DMS79 treated with DMSO at 0.1 percent for 48 hours (cell line): ENCODE measurements at places on chromosomes 7 and 10.

- DNase-seq = no peak
Observed at GRCh38 chr10:15718694-15719048, 1.1 kb downstream of the ITGA8 start.

- peak; percentile 66 for DNase-seq
Observed at GRCh38 chr7:86953653-86954336, 105.7 kb downstream of the ELAPOR2 start.

DNA sequence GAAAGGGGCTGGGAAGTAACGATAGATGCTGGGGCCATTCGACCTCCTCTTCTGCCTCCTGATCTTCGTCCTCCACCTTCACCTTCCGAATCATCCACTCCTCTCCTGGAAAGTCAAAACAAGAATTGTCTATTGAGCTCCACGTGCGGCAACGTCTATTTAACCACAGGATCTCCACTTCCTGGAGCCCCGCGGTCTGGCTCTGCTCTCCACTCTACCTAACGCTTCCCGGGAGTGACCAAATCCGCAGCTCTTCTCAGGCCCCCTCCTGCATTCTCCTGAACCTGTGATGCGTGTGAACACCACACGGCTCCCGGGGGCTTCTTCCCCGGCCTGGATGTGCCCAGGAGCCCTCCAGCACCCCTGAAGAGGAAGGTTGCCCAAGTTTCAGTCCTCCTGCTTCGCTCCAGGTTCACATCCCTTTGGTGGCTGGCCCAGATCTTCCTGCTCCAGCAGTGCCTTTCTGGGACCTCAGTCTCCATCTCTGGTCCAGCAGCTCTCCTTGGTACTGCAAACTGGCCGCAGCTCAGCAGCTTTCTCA lies 7.2 kb downstream of the ZNF467 start:
- no peak for DNase-seq

GRCh38 chr7:23369695-23370404 lies 70.7 kb downstream of the MALSU1 start:
- DNase-seq = no peak

DNA sequence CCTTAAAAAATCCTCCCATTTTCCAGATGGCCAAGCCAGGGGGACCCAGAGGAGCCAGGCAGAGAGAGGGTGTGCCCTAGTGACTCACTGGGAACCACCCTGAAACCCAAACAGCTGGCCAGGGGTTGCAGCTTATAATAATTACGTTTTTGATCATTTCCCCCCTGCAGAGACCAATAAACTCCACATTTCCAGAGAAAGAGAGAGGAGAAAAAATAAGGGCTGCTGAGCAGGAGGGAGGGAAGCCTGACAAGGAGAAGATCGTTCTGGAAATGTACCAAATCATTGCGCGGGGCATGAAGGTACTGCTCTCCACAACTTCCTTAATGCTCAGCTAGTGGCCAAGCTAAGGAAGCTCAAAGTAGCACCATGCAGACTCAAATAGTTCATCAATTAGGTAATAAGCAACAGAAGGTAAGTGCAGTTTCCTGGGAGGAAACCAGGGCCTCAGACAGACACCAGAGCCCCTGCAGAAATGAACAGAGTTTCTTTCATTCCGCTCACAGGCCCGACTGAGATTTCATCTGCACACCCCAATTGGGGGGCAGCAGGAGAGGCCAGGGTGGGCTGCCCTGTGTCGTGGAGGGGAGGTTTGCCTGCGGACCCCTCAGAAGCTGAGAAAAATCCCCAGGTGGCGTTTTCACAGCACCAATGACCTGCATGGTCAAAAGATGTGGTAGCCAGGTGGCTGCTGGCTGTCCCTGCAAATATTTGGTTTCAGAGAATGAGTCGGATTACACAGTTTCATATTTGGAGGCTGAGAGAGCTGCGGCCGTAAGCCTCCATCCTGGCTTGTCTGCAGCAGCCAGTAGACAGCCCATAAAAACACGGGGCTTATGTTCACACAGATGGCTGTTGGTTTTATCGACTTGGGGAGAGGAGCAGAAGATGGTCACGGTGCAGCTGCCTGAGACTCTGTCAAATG lies 153.2 kb upstream of the LYZL2 start:
- no peak for DNase-seq

DNA sequence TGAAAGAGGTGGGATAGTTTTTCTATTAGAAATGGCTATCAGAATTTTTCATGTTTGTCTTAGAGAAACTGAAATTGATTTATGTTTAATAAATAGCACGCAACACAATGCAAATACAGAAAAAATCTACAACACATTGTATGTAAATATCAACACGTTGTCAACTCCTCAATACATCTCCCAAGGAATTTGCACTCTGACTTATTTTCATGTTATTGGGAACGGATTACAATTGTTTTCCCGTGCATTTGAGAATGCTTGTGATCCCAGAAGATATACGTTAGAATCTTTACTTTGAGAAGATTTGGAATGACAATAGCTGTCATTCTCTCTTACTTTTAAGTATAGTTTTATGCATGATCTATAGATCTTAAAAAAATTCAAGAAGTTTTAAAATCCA lies 313.8 kb upstream of the AKR1E2 start:
- DNase-seq = no peak

DNA sequence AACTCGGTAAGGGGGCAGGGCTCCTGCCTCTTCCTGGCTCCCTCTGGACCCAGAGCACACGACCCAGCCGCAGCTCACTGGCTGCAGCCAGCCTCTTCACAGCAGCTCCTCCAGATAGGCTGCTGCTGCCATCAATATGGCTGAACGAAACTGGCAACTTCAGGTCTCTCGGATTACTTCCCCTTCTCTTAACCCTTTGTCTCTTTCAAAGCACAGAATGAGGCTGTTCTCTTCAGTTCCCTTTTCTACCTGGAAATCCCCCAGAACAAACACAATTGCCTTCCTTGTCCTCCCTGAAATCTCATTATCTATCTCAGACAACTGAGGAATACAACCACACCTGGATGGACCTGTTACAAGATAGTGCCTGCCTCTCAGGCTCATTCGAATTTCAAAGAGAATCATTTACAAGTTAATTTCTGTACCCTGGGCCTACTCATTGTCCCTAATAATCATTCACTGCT lies 193.4 kb upstream of the MBL2 start:
- no peak for DNase-seq

GRCh38 chr10:23693501-23693901 lies 254.6 kb downstream of the OTUD1 start:
- DNase-seq = no peak

- no peak for DNase-seq
Observed at GRCh38 chr10:22722626-22723169, 8.3 kb upstream of the PIP4K2A start.

GRCh38 chr7:125561006-125561405 lies 631.4 kb upstream of the POT1 start:
- DNase-seq = no peak

DNA sequence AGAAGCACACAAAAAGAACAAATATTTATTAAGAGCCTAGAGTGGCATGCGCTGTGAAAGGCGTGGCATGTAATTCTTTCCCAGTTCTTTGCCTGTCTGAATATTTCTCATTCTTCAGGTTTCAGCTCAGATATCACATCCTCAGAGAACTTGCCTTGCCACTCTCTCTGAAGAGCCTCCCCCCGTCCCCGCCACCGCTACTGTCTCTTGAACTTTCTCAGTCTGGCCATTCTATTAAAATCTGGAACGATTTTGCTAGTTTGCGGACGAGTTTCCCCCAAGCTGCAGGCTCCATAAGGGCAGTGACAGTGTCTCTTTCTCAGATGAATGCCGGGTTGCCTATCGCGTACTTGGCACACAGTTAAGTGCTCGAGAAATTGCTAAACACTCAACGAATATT lies 787 bp upstream of the PLEKHA1 start:
- DNase-seq = no peak

- DNase-seq = no peak
Observed at GRCh38 chr7:93830141-93830925, 60.2 kb downstream of the TFPI2 start.

GRCh38 chr7:7883394-7883793 lies 85.2 kb upstream of the GLCCI1 start:
- no peak for DNase-seq

DNA sequence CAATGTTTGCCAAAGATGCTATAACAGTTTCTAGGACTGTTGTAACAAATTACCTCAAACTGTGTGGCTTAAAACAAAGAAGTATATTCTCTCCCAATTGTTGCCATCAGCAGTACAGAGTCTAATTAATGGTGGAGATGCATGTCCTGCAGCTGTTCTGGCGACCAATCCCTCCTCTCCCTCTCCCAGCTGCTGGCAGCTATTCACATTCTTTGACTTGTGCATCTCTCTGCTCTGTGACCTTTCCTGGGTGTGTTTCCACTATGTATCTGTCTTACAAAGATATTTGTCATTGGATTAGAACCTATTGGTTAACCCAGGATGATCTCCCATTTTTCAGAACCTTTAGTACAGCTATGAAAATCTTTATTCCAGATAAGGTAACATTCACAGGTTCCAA lies 561.7 kb upstream of the POM121L12 start:
- DNase-seq = no peak

- no peak for DNase-seq
Observed at GRCh38 chr7:135169141-135169963, 1.2 kb downstream of the CYREN start.

DNA sequence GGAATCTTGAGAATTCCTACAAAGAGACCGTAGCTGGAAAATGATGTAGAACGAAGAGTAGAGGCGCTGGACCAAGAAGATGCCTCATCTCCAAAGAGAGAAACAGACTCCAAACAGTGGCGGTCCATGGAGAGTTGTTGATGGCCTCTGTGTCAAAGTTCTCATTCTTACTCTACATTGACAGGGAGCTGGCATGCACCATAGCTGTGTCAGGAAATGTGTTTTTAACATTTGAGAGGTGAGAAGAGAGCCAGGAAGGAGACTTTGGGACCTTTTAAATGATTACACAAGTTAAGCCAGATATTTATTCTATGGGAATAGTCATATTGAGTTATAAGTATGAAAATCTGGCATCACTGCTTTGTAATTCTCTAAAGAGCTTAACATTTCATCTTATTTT lies 61.5 kb upstream of the FERD3L start:
- no peak for DNase-seq

GRCh38 chr10:124003070-124003419 lies 90.4 kb downstream of the CHST15 start:
- no peak for DNase-seq

GRCh38 chr10:73894245-73894971 lies 16.5 kb upstream of the PLAU start:
- no peak for DNase-seq

- DNase-seq = no peak
Observed at GRCh38 chr10:124045801-124046355, 47.5 kb downstream of the CHST15 start.

DNA sequence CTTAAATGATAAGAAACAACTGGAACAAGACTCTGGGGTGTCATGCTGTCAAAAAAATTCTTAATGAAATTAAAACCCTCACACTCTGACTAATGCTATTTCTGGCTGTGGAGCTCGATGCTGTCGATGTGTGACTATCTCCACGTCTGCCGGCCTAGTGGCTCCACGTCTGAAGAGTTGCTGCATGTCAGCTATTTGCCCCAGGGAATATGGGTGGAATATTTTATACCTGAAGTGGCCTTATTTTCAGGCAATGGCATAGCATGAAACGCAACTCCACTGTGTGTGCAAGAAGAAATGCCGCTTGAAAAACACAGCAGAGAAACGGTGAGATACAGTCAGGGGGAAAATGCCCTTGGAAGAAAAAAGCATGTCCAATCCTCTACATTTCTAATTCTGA lies 50.9 kb upstream of the MGMT start:
- DNase-seq = no peak

- no peak for DNase-seq
Observed at GRCh38 chr10:32210306-32211045, 136.5 kb downstream of the EPC1 start.

GRCh38 chr7:98802781-98803110 lies 67.1 kb downstream of the TMEM130 start:
- no peak for DNase-seq

DNA sequence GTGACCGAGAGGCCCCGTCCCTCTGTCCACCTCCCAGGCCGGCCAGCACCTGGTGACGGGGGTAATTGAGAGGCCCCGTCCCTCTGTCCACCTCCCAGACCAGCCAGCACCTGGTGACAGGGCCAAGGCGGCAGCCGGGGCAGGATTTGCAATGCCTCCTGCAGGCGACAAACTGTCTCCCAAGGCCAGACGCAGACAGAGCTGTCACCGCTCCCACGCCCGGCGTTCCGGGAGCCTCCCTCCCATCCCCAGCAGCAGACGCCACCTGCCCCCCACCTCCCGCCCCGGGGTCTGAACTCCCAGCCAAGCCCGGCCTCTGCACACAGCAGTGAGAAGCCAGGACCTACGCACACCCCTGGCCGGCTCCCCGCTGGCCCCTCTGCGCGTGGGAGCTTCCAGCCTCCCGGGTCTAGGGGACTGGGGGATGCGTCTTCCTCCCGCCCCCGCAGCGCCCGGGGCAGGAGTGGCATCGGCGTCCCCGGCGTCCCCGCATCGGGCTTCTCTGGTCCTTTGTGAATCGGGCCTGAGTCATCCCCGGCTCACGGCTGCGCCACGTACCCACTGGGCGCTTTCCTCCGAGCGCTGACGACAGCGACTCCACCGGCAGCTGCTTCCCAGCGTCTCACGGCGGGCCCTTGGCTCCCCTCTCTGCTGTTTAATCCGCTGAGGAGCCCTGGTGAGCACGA lies 95.1 kb upstream of the DIP2C start:
- DNase-seq = peak; percentile 5

DNA sequence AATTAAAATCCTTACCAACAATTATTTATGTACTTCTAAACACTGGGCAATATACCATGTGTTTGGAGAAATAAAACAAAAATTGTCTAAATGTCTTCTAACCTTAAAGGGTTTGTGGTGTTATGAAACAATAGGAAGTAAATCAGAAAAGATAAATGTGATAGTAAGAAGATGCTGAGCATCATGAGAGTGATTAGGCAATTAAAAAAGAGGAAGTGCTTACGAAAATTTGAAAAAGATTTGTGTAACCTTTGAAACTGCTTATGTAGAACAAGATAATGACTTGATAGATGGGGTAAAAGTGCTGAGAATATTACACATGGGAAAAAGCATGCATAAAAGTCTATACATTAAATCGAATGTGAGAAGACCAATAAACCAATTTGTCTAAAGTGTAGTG lies 573.4 kb upstream of the CNTNAP2 start:
- DNase-seq = no peak

DNA sequence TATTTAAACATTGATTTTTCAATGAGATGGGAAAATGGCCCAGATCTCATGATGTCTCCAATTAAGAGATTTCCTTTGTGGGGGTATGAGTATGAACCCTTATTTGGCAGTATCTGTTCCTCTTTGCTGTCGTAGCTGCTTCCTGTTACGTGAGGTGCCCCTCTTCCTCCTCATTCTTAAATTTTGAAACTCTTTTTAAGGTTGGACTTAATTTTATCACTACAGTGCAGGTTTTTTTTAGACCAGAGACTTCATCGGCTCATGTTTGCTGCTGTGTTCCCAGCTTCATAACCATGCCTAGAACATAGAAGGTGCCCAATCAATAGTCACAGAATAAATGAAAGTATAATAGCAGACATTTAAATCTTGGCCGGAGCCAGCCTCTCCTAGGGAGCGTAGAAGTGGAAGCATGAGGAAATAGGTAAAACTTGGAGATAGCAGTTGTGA lies 2.4 kb downstream of the MIOS start:
- DNase-seq = no peak

GRCh38 chr10:59892697-59893096 lies 13.7 kb downstream of the CCDC6 start:
- no peak for DNase-seq

GRCh38 chr7:31761646-31762045 lies 74.6 kb downstream of the PPP1R17 start:
- DNase-seq = no peak
